ENCODE measurements at places on chromosomes 3 and 15.

DNA sequence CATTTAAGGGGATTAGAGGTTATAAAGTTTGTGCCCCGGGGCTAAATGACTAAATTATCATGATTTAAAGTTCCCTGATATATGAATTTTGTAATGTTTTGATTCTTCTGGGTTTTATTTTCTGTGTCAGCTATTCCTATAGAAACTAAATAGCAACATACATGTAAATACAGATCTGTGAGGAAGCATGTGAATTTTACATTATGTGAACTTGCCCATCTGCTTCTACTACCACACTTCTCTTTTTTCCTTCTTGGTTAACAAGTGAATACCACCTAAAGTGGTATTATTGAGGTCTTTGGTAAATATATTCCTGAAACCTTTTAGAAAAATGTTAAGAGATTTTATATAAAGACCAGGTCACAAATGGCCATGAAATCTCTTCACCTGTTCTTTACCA, 29.3 kb downstream of the SLMAP start:
- DNase-seq = no peak

- no peak for DNase-seq
These were observed 70.0 kb downstream of the NLGN1 start for GRCh38 chr3:173467501-173467900.

- DNase-seq = no peak
These were observed 156.1 kb downstream of the DIPK2A start for GRCh38 chr3:144127700-144128099.

GRCh38 chr3:131730581-131730980, 227.8 kb upstream of the MRPL3 start:
- no peak for DNase-seq

- no peak for DNase-seq
These were observed 92.8 kb downstream of the GOLIM4 start for GRCh38 chr3:168002786-168003368.

- DNase-seq = no peak
These were observed 90.6 kb downstream of the MYO5A start for GRCh38 chr15:52438047-52438446.

- DNase-seq = no peak
These were observed 50.3 kb downstream of the NPTN start for GRCh38 chr15:73582851-73583379.

GRCh38 chr3:153354641-153355040, 192.6 kb downstream of the RAP2B start:
- DNase-seq = no peak

- no peak for DNase-seq
These were observed 5.5 kb downstream of the SFMBT1 start for GRCh38 chr3:53040351-53040820.

GRCh38 chr15:66865622-66866611, 163.9 kb downstream of the SMAD6 start:
- peak; percentile 40 for DNase-seq

- DNase-seq = no peak
These were observed 57.1 kb downstream of the SHQ1 start for GRCh38 chr3:72791161-72791560.

- DNase-seq = no peak
These were observed 726.6 kb upstream of the NAALADL2 start for GRCh38 chr3:174132421-174133042.

DNA sequence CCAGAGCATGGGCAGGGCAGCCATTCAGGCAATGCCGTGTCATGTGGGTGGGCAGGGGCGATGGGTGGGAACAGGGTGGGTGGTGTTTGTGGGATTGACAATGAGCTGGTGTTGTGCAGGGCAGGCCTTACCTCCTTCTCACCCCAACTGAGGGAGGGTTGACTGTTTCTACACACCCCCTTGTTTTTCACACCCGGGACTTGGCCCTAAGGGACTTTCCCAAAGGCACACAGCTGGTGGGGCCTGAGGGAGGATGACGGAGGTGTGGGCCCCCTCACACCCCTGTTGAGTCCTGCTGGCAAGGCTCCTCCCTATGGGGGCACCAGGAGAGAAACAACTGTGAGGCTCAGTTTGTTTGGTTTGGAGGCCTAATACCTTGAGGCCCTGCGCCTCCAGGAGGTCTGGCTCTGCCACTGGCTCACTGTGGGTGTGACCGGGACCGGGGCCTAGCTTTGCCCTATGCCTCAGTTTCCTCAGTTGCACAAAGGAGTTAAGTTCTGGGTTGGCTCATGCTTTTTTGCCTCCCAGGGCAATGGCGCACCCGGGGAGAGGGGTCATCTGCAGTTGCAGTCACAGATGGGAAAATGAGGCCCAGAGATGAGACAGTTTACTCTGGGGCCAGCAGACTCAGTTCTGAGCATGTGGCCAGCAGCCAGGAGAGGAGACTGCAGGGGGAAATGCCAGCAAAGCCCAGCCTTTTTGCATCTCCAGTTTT, 5.1 kb upstream of the DNAH1 start:
- peak; percentile 78 for DNase-seq

GRCh38 chr3:51408813-51409212, 17.7 kb downstream of the RBM15B start:
- no peak for DNase-seq

All from activated CD8-positive, alpha-beta memory T cell treated with anti-CD3 and anti-CD28 coated beads for 24 hours (primary cell).